ENCODE measurements at places on chromosomes 12 and 14.

DNA sequence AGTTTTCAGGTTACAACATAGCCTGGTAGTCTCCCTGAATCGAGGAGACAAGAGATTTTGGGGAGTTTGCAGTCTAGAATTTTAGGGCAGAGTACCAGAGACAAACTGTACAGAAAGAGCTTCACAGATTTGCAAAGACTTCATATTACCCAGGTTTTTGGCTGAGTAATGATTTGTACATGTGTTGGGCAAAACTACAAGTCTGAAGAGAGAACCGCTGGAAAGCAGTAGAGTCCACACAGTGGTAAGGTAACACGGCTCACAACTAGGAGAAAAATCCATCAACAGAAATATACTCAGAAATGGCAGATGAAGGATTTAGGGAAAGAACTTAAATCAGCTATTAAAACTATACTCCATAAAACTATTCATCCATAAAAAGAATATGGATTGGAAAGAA, 25.7 kb downstream of the FBXO33 start:
- no peak for DNase-seq

- no peak for DNase-seq
These were observed 72.9 kb upstream of the ELK3 start for GRCh38 chr12:96121271-96121711.

GRCh38 chr14:63614679-63615363, 26.9 kb downstream of the WDR89 start:
- no peak for DNase-seq

DNA sequence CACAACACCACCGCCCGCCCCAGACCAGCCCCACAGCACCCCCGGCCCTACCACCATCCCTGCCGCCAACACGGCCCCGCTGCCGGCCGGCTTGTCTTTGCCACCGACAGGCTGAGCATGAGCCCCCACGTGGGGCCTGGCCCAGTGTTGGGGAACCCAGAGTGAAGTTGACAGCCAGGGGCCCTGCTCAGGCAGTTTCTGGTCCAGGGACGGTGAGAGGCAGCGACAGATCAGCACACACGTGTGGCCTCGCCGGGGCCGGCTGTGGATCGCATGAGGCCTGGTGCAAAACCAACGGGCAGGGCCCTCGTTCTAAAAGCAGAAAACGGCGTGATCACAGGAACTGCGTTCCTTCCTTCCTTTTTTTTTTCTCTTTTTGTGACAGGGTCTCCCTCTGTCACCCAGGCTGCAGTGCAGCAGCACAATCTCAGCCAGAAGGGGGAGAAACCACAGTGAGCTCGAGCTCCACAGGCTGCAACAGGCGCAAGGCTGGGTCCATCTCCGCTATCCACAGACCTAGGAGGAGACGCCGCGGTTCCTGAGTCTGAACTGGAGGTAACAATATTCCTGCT, 50.5 kb upstream of the FBRSL1 start:
- no peak for DNase-seq

- DNase-seq = no peak
These were observed 83.0 kb downstream of the SLC25A21 start for GRCh38 chr14:37089410-37089809.

- peak; percentile 31 for DNase-seq
These were observed 231.2 kb upstream of the DCN start for GRCh38 chr12:91413581-91414546.

DNA sequence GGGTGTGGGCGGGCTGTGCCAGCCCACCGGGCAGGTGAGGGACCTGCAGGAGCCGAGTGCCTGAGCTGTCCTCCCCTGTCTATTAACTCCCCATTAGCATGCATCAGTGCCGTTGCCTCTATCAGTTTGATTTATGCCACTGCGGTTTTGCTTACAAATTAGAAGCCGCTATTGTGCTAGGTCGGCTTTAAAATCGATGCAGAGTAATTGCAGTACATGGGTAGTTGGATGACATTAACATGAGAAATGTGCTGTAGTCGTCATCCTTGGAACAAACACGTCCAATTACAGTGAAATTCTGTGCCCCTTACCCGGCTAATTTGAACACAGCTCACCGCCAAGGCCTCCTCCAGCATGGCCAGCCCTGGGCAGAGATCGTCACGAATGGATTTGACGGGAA, 145.8 kb downstream of the TSPAN9 start:
- DNase-seq = no peak

GRCh38 chr12:53510181-53510812, 3.0 kb upstream of the NPFF start:
- no peak for DNase-seq

DNA sequence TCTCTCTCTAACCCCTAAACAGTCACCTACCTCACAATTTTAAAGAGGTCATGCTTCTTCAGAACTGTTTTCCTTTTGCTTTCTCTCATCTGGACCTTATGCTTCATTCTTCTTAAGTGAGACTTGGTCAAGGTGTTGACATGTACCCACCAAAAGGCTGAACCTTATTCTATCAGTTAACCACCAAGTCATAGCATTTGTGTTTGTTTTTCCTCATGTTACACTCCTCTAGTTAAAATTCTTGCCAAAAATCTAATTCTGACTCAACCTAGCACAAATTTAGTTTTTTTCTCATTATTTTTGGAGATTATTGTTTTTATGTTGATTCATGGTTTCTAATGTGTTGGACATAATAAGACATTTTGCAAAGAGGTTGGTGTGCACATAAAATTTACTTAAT, 578.6 kb downstream of the SLC16A7 start:
- DNase-seq = no peak

Measured in A549 (cell line).